ENCODE measurements at places on chromosomes 16 and 17. TPM values are rescaled to one million over a fixed set of nuclear protein-coding genes. Genes with fewer than 3 reads are reported as not detected.

- no peaks in the 10 kb centered on the region for H3K36me3 ChIP-seq
- peaks cover 5% of the 10 kb centered on the region for H3K4me1 ChIP-seq
- no peak overlapping the region for H3K4me3 ChIP-seq
- H3K27me3 ChIP-seq, result peaks cover 34% of the 10 kb centered on the region
- no peak overlapping the region for H3K27ac ChIP-seq
- DNase-seq, result peak; percentile 76
Measured at GRCh38 chr17:41738077-41738800, 3.8 kb upstream of the HAP1 start.

GRCh38 chr17:49553676-49554335 lies 21.9 kb upstream of the NXPH3 start:
- no peak for DNase-seq
- no peak overlapping the region for H3K27ac ChIP-seq
- peaks cover 3% of the 10 kb centered on the region for H3K27me3 ChIP-seq

- peak overlapping the region; percentile 99 for H3K27ac ChIP-seq
- peaks cover 18% of the 10 kb centered on the region for H3K36me3 ChIP-seq
- peak; percentile 41 for DNase-seq
- no peaks in the 10 kb centered on the region for H3K27me3 ChIP-seq
- peak overlapping the region; percentile 75 for H3K4me3 ChIP-seq
Measured at GRCh38 chr17:42249681-42250446, 26.3 kb downstream of the STAT5B start.

GRCh38 chr17:76736349-76737081 lies 616 bp downstream of the SRSF2 start:
- peak overlapping the region; percentile 100 for H3K4me3 ChIP-seq
- peaks cover 48% of the 10 kb centered on the region for H3K36me3 ChIP-seq
- no peaks in the 10 kb centered on the region for H3K27me3 ChIP-seq
- DNase-seq, result peak; percentile 62
- H3K27ac ChIP-seq, result peak overlapping the region; percentile 99

DNA sequence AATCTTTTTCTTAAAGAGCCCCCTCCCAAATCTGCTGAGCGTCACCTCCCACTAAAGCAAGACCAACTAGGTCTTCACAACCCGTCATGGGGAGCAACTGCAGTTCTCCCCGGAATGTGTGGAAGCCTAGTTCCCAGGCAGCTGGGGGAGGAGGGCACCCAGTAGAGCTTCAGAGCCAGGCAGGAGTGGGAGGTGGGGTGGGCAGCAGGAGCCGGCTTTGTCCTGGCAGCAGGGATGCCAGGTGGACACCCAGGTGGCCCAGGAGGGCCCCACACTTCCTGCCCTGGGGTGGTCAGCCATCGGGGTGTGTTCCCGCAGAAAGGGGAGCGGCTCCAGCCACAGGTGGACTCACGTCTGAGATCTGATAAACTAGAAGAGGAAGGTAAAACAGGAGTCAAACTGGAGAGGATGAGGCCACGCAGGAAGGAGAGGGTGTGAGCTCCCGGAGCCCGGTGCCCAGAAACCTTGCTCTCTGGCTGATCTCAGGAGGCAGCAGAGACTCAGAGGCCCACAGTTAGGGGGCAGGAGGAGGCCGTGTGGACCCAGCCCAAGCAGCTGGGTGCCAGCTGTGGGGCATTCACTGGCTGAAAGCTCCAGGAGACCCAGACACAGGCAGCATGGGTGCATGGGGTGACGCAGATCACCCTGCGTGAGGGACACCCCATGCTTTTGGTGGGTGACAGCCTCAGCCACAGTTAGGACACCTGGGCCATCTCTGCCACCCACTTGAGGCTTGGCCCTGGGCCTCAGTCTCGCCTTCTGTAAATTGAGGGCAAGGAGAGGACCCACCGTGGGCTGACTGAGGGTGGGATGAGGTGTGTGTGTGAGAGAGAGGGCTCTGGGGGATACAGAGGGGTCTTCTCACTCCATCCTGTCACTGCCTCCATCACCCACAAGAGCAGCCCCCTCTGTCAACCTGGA lies 260.8 kb upstream of the TNRC6C start:
- no peak overlapping the region for H3K27ac ChIP-seq
- H3K4me1 ChIP-seq, result peaks cover 2% of the 10 kb centered on the region
- H3K27me3 ChIP-seq, result peaks cover 19% of the 10 kb centered on the region
- DNase-seq, result no peak
- H3K4me3 ChIP-seq, result no peak overlapping the region

- peak overlapping the region; percentile 95 for H3K27ac ChIP-seq
- peaks cover 3% of the 10 kb centered on the region for H3K27me3 ChIP-seq
- peaks cover 28% of the 10 kb centered on the region for H3K4me1 ChIP-seq
- H3K36me3 ChIP-seq, result peaks cover 23% of the 10 kb centered on the region
Measured at GRCh38 chr17:732902-733720, 715 bp downstream of the TLCD3A start.

Gene C16orf89
- total RNA-seq, result not detected

Gene RNF157
- total RNA-seq, result 51.7 TPM

Gene FNDC8
- not detected for total RNA-seq
